ENCODE measurements at places on chromosomes 2 and 18.

DNA sequence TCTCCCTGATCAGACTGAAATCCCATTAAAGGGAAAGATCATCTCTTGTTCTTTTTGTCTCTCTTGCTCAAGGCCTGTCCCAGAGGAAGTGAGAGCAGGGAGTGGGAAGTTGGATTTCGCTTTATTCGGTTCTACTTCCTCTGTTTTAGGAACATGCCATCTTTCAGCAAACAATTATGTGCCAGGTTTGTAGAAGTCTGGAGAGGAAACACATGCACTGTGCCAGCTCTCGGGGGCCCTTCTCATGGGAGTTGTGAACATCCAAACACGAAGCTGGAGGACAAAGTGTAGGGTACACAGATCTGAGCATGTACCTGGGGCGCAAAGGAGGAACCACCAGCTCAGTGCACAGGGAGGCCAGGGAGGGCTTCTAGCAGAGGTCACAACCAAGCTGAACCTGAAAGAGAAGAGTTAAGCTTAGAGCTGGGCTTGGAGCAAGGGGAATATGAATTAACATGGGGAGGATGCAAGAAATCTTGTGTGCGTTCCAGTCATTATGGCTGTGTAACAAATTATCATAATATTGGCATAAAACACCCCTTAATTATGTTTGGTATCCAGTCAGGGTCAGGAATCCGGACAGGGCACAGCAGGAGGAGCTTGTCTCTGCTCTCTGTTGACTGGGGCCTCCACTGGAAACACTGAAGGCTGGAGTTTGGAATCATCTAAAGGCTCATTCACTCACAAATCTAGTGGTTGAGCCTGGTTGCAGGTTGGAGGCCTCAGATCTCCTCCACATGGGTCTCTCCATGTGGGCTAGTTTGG, 128.6 kb downstream of the ZFP36L2 start:
- no peak for DNase-seq

DNA sequence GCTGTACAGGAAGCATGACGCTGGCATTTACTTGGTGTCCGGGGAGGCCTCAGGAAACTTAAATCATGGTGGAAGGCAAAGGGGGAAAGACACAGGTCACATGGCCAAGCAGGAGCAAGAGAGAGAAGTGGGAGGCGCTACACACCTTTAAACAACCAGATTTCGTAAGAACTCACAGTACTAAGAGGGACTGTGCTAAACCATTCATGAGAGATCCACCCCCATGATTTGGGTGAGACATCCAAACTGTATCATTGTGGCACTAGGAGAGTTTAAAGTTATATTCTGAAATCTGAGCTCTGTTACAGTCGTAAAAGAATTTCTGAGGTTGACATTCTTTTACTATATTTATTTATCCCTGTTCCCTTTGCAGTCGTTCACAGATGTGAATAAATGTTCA, 116.6 kb downstream of the ICA1L start:
- no peak for DNase-seq

DNA sequence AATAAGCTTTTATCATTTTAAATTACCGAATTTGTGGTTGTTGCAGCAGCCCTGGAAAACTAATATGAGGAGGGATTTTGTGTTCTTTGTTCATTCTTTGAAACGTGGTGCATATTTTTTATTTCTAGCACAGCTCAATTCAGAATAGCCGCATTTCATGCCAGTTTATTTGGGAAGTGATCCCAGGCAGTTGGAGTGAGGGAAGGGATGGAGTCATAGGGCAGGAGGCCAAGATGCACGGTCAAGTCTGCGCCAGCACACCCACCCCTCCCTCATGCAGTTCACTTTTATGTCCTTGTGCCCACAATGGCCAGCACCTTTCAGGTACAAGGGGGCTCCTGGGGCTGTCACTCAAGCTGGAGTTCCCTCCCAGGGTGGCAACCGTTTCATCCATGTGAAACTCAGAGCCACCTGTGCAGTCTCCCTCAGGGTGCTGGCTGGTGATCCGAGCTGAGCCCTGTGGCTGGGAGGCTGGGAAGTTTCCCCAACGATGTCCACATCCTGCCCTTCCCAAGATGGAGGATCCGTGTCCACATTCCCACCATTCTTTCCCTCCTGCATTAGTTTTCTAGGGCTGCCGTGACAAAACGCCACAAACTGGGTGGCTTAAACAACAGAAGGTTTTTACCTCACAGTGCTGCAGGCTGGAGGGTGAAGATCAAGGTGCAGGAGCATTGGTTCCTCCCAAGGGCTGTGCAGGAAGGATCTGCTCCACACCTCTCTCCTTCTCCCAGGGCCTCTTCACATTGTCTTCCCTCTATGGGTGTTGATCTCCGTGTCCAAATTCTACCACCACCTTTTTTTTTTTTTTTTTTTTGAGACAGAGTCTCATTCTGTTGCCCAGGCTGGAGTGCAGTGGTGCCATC, 68.5 kb upstream of the ITGA6 start:
- no peak for DNase-seq

DNA sequence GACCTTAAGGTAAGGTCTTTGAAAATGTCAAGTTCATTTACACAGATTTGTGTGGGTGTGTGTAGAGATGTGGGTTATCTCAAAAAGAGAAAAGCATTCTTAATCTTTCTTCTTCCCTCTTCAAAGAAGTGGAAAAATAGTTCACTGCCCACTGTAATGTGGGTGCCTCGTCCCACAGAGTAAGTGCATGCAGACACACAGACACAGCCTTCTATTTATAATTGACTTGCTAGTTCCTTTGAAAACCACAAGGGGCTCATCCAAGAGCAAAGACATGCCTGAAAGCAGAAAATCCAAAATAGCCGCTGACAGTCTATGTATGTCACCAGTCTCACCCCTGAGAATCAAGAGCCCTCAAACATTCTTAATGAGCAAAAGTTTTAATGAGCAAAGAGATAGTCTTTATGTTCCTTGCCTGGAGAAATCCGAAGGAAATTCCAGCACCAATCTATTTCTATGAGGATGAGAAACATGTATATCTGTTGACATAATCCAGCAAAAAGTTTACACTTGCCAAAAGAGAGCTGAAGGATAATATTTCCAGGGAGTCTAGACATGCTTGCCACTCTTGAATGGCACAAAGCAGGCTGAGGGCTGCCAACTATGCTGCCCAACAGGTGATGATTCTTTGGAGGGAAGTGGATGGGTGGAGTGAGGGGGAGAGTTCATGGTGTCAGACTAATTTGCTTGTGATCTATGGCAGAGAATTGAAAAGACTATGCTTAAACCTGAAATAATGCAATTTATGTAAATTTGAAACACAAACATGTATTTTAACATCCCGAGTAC, 93.9 kb downstream of the ACVR1 start:
- DNase-seq = no peak

All from activated B cell treated with CpG ODN at 0.5 μM for 24 hours (primary cell).